ENCODE measurements at places on chromosomes 12 and 14. TPM values are rescaled to one million over a fixed set of nuclear protein-coding genes. Genes with fewer than 3 reads are reported as not detected.

The SPTSSA gene
- 9.2 TPM for total RNA-seq

The CFAP251 gene
- 7.9 TPM for total RNA-seq

The KRT82 gene
- total RNA-seq, result not detected

The KRAS gene
- 20.4 TPM for total RNA-seq

The DLST gene
- total RNA-seq, result 76.6 TPM

The WDHD1 gene
- 10.5 TPM for total RNA-seq

The RERG gene
- total RNA-seq, result 0.65 TPM

The GLS2 gene
- total RNA-seq, result 0.13 TPM

The LAG3 gene
- not detected for total RNA-seq

The IL31 gene
- total RNA-seq, result not detected

The IFNG gene
- not detected for total RNA-seq

The ACVR1B gene
- 18.4 TPM for total RNA-seq

The BMP4 gene
- total RNA-seq, result 20.0 TPM

The KRT2 gene
- not detected for total RNA-seq

The FGF6 gene
- not detected for total RNA-seq

Measured in smooth muscle cell of the pulmonary artery (primary cell).